Gastroesophageal sphincter (tissue), 4 donors: ENCODE measurements at places on chromosomes 16 and 17. TPM values are rescaled to one million over a fixed set of nuclear protein-coding genes. Genes with fewer than 3 reads are reported as not detected.

GRCh38 chr16:72426386-72426785 is 254.4 kb upstream of the PMFBP1 start:
- no peaks in the 10 kb centered on the region for H3K27me3 ChIP-seq
- H3K4me3 ChIP-seq, result no peak overlapping the region
- no peaks in the 10 kb centered on the region for H3K36me3 ChIP-seq
- H3K27ac ChIP-seq, result no peak overlapping the region
- no peaks in the 10 kb centered on the region for H3K4me1 ChIP-seq

- no peaks in the 10 kb centered on the region for H3K36me3 ChIP-seq
- H3K4me3 ChIP-seq, result no peak overlapping the region
- peaks cover 11% of the 10 kb centered on the region for H3K4me1 ChIP-seq
- no peak overlapping the region for H3K27ac ChIP-seq
Measured at GRCh38 chr17:65185062-65185461, 47.9 kb downstream of the RGS9 start.

GRCh38 chr16:17078931-17079631 is 391.7 kb downstream of the XYLT1 start:
- no peaks in the 10 kb centered on the region for H3K4me1 ChIP-seq
- H3K36me3 ChIP-seq, result no peaks in the 10 kb centered on the region
- no peak overlapping the region for H3K27ac ChIP-seq
- H3K4me3 ChIP-seq, result no peak overlapping the region
- peaks cover 39% of the 10 kb centered on the region for H3K27me3 ChIP-seq
- ATAC-seq, result no peak

DNA sequence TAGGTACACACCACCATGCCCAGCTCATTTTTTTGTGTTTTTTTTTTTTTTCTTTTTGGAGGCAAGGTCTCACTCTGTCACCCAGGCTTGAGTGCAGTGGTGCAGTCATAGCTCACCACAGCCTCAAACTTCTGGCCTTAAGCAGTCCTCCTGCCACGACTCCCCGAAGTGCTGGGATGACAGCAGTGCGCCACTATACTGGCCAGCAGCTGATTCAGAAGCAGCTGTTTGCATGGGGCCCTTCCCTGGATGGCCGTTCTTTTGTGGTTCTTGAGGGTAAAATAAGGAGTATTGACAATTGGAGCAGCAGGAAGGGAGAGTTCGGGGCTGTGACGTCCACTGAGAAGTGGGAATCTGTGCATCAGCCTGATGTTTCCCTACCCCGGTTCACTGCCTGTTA is 41.6 kb downstream of the KIAA0513 start:
- peaks cover 9% of the 10 kb centered on the region for H3K4me1 ChIP-seq
- no peaks in the 10 kb centered on the region for H3K27me3 ChIP-seq
- H3K27ac ChIP-seq, result no peak overlapping the region
- no peak for ATAC-seq
- peaks cover 79% of the 10 kb centered on the region for H3K36me3 ChIP-seq

GRCh38 chr16:61791464-61791863 is 244.8 kb downstream of the CDH8 start:
- no peaks in the 10 kb centered on the region for H3K27me3 ChIP-seq
- no peaks in the 10 kb centered on the region for H3K4me1 ChIP-seq
- H3K36me3 ChIP-seq, result no peaks in the 10 kb centered on the region
- H3K4me3 ChIP-seq, result no peak overlapping the region

GRCh38 chr16:23895052-23895451 is 59.3 kb downstream of the PRKCB start:
- no peak overlapping the region for H3K27ac ChIP-seq
- no peak overlapping the region for H3K4me3 ChIP-seq
- ATAC-seq, result no peak
- H3K4me1 ChIP-seq, result no peaks in the 10 kb centered on the region
- no peaks in the 10 kb centered on the region for H3K36me3 ChIP-seq
- no peaks in the 10 kb centered on the region for H3K27me3 ChIP-seq

Gene CES5A
- not detected for total RNA-seq

Gene STH
- not detected for total RNA-seq

Gene EVI2B
- total RNA-seq, result 7.3 TPM
